ENCODE measurements at places on chromosomes 1 and 21.

DNA sequence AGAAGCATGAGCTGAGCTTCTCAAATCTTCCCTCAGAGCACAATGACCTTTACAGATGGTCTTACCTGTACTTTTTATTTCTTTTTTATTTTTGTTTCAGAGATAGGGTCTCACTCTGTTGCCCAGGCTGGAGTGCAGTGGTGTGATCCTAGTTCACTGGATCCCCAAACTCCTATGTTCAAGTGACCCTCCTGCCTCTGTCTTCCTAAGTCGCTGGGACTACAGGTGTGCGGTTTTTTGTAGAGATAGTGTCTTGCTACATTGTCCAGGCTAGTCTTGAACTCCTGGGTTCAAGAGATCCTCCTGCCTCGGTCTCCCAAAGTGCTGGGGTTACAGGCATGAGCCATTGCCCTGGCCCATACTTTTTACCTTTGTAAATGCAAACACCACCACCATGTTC lies 56.0 kb upstream of the LPGAT1 start:
- DNase-seq, result no peak

DNA sequence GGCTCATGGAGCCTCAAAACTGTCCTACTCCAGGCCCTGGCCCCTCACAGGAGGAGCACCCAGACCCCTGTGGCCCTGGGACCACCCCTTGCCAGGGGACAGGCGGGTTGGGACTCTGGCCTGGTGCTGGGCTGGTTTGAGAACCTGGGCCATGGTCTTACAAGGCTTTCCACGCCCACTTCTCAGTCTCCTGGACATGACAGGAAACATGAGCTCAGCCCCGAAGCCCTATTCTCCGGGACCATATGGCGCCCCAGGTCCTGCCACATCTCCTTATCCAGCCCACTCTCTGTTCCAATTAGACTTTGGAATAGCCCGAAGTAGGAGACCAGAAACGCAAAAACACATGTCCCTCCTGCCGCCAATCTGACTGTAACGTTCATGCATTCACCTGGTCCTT lies 47.9 kb downstream of the KCNAB2 start:
- no peak for DNase-seq

DNA sequence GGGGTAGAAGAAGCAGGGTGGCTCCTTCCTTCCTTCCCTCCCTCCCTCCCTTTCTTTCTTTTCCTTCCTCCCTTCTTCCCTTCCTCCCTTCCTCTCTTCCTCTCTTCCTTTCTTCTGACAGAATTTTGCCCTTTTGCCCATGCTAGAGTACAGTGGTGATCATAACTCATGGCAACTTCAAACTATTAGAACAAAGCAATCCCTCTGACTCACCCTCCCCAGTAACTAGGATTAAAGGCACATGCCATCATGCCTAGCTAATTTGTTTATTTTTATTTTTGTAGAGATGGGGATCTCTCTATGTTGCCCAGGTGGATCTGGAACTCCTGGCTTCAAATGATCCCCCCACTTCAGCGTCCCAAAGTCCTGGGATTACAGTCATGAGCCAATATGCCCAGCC lies 10.0 kb upstream of the RPE65 start:
- no peak for DNase-seq

GRCh38 chr1:50278410-50278809 lies 144.8 kb downstream of the DMRTA2 start:
- DNase-seq, result no peak

DNA sequence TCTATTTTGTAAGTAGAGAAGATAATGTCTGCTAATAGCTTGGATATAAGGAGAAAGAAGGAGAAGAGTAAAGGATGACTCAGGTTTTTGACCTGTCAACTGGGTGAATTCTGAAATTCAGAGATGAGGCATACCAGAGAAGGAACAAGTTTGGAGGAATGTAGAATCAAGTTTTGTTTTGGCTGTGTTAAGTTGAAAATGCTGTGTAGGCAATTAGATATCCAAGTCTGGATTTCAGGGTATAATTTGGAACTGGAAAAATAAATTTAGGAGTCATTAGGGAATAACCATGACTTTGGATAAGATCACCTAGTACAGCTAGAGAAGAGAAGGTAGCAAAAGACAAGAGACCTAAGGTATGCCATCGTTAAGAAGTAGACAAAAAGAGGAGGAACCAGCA lies 22.4 kb upstream of the GNG4 start:
- no peak for DNase-seq

DNA sequence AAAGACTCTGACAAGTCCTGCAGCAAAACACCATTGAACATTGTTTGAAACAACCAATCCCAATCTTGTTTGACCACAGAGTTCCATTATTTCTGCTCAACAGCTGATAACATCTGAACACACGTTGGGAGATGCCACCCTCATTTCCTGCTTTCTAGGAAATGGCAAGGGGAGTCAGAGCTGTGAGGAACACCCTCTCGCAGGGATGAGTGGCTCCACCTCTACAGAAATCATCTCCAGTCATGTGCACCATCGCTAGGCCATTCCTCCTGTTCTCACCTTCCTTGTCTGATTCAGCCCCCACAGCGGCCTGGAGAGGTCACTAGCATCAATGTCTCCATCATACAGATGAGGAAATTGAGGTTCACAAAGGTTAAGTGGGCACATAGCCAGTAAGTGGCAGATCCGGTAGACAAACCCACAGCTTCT lies 22.4 kb upstream of the RUNX3 start:
- DNase-seq, result no peak

- no peak for DNase-seq
These were observed 177.2 kb downstream of the NFIA start for GRCh38 chr1:61259379-61260148.

- no peak for DNase-seq
These were observed 104.8 kb downstream of the ELAVL4 start for GRCh38 chr1:50213505-50213904.

DNA sequence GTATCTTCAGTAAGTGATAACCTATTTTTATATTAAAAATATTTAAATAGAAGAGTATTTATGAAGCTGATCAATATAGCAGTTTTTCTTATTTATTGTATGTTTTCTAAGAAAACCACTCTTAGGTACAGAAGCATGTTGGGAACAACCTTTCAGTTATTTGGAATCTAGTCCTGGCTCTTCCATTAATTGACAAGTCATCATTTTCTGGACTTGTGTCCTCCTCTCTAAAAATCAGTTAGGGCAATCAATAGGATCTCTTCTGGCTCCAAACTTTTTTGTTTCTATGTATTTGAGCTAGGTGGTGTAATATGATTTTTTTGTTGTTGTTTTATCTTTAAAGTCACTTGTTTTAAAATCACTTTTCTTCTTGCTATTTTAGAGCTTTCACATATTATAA lies 57.0 kb downstream of the ABCD3 start:
- no peak for DNase-seq

DNA sequence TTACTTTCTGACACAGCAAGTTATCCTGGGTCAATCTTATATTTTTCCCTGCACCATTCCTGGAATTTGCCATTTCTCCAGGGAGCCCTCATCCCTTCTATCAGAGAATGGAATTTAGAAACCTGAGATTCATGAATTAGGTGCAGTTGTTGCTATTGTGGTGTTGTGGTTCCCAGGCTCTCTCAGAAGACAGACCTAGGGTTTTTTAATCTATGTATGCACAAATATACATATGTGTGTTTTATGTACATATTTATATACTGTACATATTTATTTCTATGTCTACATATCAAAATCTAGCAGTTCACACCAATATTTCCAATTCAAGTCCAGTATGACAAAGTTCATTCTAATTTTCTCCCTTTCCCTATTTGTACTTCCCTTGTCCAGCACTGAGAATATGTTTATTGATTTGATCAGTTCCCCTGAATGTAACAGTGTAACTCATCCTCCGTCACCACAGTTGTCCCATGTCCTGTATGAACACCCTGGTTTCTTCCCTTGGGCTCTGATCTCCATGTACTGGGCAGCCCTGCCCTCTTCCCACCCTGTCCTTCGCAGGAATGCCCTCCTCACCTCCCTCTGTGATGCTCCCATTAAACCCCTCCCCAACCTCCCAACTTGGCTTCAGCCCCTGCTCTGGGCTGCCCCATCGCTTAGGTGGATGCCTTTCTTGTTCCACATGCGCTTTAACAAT lies 145.5 kb downstream of the VPS13D start:
- DNase-seq, result no peak

GRCh38 chr1:216935901-216936300 lies 212.7 kb upstream of the ESRRG start:
- DNase-seq, result no peak

- DNase-seq, result no peak
These were observed 14.6 kb downstream of the NGF start for GRCh38 chr1:115323366-115324004.
